Activated CD4-positive, alpha-beta T cell treated with anti-CD3 and anti-CD28 coated beads, Interleukin-2, amount 50 U/mL, for 1 hour (primary cell): ENCODE measurements at places on chromosomes 13 and 19.

DNA sequence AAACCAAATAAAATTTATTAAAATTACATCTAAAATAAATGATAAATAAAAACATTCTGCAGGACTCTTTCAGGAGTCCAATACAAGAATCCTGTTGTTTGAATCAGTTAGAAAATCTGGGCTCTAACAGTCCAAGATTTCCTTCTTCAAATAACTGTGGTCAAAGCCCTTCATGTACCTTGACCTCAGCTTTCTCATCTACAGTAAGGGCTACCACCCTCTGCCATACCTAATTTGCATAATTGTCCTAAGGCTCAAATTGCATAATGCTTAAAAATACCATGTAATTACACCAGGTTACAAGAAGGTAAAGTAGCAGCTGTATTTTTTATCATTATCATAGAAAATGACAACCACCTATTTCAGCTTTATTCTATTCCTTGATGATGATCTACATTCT, 54.3 kb downstream of the XPO4 start:
- no peak for DNase-seq

DNA sequence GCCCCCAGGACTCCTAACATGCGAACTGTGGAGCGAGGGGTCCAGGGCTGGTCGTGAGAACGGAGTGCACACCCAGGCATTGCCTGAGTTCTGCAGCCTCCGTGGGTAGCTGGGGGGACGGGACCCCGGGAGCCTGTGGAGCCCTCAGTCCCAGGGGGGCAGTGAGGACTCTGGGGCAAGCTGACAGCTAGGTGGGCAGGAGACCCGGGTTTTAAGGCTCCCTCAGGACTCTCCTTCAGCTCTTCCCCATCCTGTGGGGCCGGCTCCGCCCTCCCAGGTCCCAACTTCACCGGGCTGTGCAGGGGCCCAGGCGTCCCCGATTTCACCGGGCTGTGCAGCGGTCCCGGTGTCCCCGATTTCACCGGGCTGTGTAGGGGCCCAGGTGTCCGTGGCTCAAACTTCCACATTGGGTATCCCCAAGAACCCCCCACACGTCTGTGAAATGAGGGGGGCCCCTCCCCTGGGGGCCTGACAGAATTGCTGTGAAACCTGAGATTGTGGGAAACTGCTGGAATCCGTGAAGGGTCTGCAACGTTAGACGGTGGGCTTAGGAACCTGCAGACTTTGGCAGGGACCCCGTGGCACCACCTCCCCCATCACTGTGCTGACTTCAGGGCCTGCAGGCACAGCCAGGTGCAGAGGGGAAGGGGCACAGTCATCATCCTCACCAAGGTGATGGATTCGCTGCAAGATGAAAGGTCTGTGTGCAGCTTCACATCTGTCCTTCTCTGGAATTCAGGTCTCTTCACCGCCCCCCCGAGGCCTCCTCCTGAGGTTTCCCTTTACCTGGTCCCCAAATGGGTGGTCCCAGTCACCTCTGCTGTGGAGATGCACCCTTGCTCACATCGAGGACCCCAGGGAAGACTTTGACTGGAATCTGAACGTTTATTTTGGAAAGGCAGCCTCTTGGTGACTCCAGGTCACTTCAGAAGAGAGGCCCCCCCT, 73.2 kb upstream of the MCF2L start:
- DNase-seq: no peak

DNA sequence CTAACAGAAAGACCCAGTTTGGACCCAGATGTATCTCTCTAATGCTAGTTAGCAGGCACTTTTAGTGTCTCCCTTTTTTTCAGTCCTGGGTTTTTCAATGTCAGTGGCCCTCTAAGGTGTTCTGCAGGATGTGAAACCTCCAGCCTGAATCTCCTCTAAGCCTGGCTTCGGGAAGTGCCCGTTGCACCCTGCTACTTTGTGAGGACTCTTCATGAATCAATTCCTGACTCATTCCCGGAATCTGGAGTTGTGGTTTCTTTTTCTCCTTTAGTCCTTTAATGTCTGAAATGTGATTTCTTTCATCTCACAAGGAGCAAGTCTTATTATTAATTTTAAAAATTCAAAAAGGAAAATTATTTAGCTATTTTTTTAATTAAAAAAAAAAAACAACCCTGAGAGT, 116.0 kb downstream of the ZNF536 start:
- DNase-seq: no peak

GRCh38 chr19:38657633-38658222, 10.3 kb downstream of the ACTN4 start:
- DNase-seq: no peak

- no peak for DNase-seq
Observed at GRCh38 chr19:44367024-44367423, 10.5 kb upstream of the ZNF112 start.

- no peak for DNase-seq
Observed at GRCh38 chr13:32857689-32858088, 158.5 kb upstream of the KL start.

DNA sequence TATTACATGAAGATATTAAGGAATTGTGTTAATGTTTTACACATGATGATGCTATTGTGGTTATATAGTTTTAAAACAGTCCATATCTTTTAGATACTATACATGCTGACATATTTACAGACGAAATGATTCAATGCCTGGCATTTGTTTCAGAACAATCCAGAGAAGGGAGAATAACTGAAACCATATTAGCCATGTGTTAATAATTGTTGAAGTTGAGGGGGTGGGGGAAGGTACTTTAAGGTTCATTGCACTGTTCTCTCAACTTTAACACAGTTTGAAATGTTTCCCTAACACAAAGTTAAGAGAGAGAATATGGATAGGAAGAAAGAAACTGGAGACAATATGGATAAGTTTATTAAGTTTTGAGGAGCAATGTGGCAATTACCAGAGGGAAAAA, 5.8 kb downstream of the CRYL1 start:
- DNase-seq: no peak

- DNase-seq: no peak
Observed at GRCh38 chr19:40452016-40452415, 7.9 kb upstream of the SERTAD3 start.

- no peak for DNase-seq
Observed at GRCh38 chr13:46522748-46523030, 30.3 kb upstream of the LRCH1 start.
